ENCODE measurements at places on chromosomes 12 and 14. TPM values are rescaled to one million over a fixed set of nuclear protein-coding genes. Genes with fewer than 3 reads are reported as not detected.

Gene SLC38A4
- polyA plus RNA-seq = 7.1 TPM

Gene POTEM
- not detected for polyA plus RNA-seq

Gene NAV3
- polyA plus RNA-seq = 5.2 TPM

Gene PDZRN4
- 0.38 TPM for polyA plus RNA-seq

- DNase-seq = no peak
These were observed 20.6 kb downstream of the PIK3C2G start for GRCh38 chr12:18281941-18282340.

- DNase-seq = no peak
These were observed 373.7 kb upstream of the SYT1 start for GRCh38 chr12:78490861-78491260.

GRCh38 chr12:108484431-108484830 lies 30.6 kb upstream of the FICD start:
- DNase-seq = no peak

DNA sequence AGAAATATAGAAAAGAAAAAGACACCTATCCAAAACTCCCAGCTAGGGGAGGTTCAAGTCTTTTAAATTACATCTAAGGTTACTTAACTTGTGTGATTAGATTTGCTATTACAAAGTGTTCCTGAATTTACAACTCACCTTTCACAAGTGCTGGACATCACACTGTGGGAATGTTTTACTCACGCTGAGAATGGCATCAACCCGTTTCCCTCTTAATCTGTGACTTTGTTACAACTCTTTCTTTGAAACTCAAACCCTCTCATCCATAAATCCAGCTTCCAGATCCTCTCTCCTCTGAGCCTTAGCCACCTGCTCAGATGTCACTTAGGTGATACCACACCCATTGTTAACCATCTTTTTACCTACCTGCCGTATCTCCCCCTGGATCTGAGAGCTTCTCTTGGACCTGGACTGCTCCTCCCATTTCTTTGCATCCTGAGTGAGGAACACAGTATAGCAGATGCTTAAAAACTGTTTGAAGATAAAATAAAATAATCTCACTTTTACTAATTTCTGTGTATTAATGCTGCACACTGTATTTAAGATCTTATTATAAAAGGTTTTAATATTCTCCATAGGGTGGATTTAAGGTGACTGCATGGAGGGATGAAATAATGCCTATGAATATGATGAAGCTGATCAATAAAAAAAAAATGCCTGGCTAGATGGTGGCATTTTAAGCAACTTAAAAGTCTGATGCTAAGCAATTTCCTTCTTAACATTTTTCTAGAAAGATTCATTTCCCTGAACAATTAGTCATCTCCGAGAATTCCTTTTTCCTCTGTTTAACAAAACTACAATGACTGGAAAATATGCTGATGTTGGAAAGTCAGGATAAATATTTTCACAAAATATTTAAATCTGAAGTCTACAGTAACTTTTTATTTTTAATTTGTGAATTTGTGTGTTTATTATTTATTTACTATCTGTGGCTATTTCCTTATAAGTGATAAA lies 39.1 kb upstream of the NAP1L1 start:
- DNase-seq = no peak

Gene LRTM2
- not detected for polyA plus RNA-seq

Gene NOVA1
- polyA plus RNA-seq = 19.7 TPM

Gene FZD10
- polyA plus RNA-seq = 0.78 TPM

DNA sequence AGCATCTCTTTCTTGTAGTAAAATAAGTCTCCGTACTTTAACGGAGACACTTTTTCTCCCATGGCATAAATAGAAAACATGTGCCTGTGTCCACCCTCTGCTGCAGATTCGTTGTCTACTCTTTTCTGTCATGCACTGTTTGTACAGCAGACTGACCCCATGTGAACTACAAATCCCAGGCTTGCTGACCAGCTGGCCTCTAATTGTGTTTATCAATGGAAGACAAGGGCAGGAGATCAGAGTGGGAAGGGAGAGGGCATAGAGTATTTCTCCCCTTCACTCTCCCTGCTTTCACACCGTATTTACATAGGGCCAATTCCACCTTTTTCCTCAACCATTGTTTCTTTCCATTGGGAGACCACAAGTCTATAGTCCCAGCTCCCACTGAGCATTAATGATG lies 31.0 kb upstream of the TMTC2 start:
- DNase-seq = no peak

DNA sequence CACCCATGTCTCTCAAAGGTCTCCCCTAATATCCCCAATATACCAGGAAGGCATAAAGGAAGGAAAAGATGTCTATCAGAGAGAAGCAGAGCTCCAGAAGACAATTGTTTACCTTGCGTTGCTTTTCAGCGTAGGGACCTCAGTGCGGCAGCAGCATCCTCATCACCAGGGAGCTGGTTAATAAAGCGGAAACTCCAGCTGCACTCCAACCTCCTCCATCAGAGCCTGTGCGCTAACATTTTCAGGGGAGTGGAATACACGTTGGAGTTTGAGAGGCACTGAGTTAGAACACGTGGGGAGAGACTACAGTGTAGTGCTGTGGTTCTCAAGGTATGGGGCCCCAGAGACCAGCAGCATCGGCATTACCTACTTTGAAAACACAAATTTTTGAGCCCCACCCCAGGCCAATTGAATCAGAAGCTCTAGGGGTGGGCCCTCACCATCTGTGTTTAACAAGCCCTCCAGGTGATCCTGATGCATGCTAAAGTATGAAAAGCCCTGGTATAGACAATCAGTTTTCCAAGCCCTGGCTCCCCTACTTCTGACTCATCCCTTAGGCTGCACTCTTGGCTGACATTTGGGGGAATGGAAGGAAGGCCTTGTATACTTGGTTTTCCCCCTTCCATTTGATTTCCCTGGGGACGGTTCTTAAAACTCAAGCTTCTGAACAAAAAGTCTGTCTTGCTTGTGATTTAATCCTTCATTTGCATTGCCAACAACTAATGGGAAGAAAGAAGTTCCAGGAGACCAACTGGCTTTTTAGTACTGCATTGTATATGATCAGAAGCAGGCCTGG lies 419.0 kb upstream of the CCDC196 start:
- no peak for DNase-seq

Gene CHURC1
- 62.0 TPM for polyA plus RNA-seq

GRCh38 chr14:80957613-80958012 lies 2.2 kb downstream of the TSHR start:
- no peak for DNase-seq

Gene RHNO1
- polyA plus RNA-seq = 35.2 TPM

GRCh38 chr12:21416511-21417121 lies 20.8 kb upstream of the PYROXD1 start:
- no peak for DNase-seq
